ENCODE measurements at places on chromosomes 1 and 21. TPM values are rescaled to one million over a fixed set of nuclear protein-coding genes. Genes with fewer than 3 reads are reported as not detected.

Gene PIGM
- 5.0 TPM for polyA plus RNA-seq

Gene TMEM240
- 0.84 TPM for polyA plus RNA-seq

GRCh38 chr1:85577419-85578320 lies 2.9 kb upstream of the CCN1 start:
- H3K27me3 ChIP-seq = no peaks in the 10 kb centered on the region
- no peak overlapping the region for H3K27ac ChIP-seq
- no peak for DNase-seq
- H3K4me3 ChIP-seq = no peak overlapping the region
- H3K36me3 ChIP-seq = no peaks in the 10 kb centered on the region

DNA sequence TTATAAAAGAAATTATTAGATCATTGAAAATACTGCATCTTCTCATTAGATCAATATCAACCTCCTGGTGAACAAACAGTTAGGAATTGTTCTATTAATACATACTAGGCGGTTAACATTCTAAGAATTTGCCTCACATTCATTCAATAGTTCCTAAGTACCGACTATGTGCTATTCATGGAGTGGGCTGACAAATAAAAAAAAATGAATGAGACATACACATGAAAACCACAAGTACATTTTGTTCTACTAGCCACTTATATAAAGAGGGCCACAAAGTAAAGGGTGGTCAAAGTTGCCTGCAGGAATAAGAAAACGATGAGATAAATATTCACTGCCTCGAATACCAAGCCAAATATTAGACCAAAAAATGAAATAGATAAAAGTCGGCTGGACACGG lies 294.4 kb downstream of the SDCCAG8 start:
- H3K4me3 ChIP-seq = no peak overlapping the region
- no peaks in the 10 kb centered on the region for H3K4me1 ChIP-seq
- no peaks in the 10 kb centered on the region for H3K27me3 ChIP-seq
- H3K36me3 ChIP-seq = no peaks in the 10 kb centered on the region
- no peak overlapping the region for H3K27ac ChIP-seq

- no peaks in the 10 kb centered on the region for H3K27me3 ChIP-seq
- no peak overlapping the region for H3K4me3 ChIP-seq
- no peaks in the 10 kb centered on the region for H3K36me3 ChIP-seq
- no peaks in the 10 kb centered on the region for H3K4me1 ChIP-seq
- DNase-seq = no peak
These were observed 56.3 kb downstream of the SLC9A1 start for GRCh38 chr1:27098431-27099134.

DNA sequence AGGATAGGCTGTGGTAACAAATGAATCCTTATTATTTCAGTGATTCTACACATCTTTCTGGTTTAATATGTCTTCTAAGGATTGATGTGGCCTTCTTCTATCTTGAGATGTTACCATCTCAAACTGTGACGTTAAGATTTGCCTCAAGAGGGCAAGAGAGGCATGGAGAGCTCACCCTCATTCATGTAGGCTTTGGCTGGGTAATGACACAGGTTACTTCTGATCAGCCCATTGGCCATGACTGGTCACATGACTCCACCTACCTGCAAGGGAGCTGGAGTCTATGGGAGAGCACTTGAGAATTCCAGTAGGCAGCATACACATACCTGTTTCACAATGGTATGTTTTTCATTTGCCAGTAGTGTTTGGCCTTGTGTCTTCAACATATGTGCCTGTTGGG lies 30.0 kb downstream of the CACHD1 start:
- DNase-seq = no peak
- no peak overlapping the region for H3K27ac ChIP-seq
- no peaks in the 10 kb centered on the region for H3K27me3 ChIP-seq
- H3K4me3 ChIP-seq = no peak overlapping the region
- H3K36me3 ChIP-seq = no peaks in the 10 kb centered on the region

GRCh38 chr1:41681331-41682098 lies 197.0 kb upstream of the EDN2 start:
- no peaks in the 10 kb centered on the region for H3K36me3 ChIP-seq
- H3K27me3 ChIP-seq = no peaks in the 10 kb centered on the region
- H3K4me3 ChIP-seq = no peak overlapping the region
- no peak for DNase-seq

DNA sequence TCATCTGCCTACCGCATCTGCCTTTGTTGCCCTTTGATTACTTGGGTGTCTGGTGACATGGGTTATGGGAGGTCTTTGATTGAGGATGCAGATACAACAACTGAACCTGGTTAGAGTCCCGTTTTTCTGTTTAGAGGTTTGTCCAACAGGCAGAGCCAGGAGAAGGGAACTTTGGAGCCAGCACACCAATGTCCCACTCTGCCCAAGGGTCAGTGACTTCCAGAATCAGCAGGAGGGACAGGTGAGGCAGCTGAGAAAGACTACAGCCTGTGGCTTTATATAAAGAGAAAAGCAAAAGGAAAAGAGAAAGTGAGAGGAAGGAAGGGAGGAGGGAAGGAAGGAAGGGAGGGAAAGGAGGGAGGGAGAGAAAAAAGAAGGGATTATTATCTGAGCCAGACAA lies 101.5 kb upstream of the ZNF644 start:
- H3K27ac ChIP-seq = no peak overlapping the region
- no peak for DNase-seq
- no peaks in the 10 kb centered on the region for H3K27me3 ChIP-seq
- H3K4me3 ChIP-seq = no peak overlapping the region
- H3K36me3 ChIP-seq = no peaks in the 10 kb centered on the region

DNA sequence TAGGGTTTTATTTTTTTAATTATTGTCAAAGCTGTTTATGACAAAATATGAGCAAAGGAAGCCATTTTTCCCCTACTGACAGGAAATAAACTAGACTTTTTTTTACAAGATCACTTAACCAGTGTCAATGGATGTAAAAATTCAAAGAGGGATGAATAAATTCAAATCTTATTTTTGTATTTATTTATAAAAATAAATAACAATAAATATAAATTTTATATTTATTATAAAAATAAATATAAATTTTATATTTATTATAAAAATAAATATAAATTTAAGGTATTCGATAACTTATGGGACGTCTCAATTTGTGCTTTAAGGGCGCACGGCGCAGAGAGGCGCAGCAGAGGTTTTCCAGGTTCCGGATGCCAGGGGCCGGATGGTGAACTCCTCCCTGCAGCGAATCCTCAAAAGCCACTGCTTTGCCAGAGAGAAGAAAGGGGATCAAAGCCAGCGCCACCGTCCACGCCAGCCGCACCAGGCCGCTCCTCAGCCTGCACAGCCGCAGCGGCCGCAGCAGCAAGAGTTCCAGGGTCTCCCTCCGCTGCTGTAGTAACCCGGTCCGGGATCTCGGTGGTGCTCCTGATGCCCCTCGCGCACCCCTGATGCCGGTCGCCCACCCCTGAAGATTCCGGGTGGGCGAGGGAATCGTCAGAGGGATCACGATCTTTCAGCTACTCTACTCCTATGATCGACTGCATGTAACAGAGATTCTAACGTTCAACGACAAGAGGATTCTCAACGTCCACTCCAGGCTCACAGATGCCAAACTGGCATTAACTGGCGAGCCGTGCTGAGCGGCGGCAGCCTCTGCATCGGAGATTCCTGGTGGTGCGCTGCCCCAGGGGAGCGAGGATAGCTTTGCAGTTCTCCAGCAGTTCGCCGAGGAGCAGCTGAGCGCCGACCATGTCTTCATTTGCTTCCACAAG lies 28.5 kb upstream of the RLF start:
- H3K27ac ChIP-seq = no peak overlapping the region
- no peaks in the 10 kb centered on the region for H3K36me3 ChIP-seq
- no peaks in the 10 kb centered on the region for H3K27me3 ChIP-seq
- no peak overlapping the region for H3K4me3 ChIP-seq
- no peaks in the 10 kb centered on the region for H3K4me1 ChIP-seq

DNA sequence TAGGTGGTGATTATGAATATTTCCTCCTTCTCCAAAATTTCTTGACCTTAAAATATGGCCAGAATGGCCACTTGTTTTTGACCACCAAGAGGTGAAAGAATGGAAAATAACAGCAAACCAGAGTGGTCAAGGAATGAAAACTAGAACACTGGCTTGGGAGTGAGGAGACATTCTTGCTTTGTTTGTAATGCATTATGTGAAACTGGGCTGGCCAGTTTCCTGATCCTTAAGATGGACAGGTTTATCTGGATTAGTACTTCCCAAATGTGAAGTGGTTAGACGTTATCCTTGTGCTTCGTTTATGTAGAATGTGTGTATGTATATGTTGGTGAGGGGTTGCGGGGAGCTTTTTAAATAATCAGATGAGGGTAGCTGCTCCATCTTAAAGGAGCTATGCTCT lies 12.8 kb downstream of the PLA2G4A start:
- no peak overlapping the region for H3K27ac ChIP-seq
- no peak for DNase-seq
- H3K4me3 ChIP-seq = no peak overlapping the region
- H3K36me3 ChIP-seq = no peaks in the 10 kb centered on the region
- H3K27me3 ChIP-seq = no peaks in the 10 kb centered on the region

- H3K27me3 ChIP-seq = no peaks in the 10 kb centered on the region
- no peak overlapping the region for H3K4me3 ChIP-seq
- H3K36me3 ChIP-seq = no peaks in the 10 kb centered on the region
These were observed 31.5 kb downstream of the JAK1 start for GRCh38 chr1:64934878-64935275.

DNA sequence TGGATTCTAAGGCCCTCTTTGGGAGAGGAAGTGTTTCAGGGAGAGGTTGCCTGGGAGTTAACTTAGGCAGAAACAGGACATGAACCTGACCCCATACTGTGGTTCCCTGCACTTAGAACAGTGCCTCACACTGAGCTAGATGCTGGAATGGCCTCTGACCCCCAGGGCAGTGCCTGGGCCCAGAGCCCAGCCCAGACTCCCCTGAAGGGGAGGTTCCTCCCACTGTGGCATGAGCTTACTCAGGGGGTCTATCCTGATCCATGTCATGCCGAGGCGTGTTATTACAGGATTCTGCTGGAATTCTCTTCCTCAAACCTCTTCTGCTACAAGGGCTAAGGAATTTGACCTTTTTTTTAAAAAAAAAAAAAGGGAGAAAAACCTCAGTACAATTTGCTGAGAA lies 72.2 kb downstream of the MRPL37 start:
- no peak overlapping the region for H3K4me3 ChIP-seq
- H3K27ac ChIP-seq = no peak overlapping the region
- no peak for DNase-seq
- H3K36me3 ChIP-seq = no peaks in the 10 kb centered on the region
- no peaks in the 10 kb centered on the region for H3K27me3 ChIP-seq

DNA sequence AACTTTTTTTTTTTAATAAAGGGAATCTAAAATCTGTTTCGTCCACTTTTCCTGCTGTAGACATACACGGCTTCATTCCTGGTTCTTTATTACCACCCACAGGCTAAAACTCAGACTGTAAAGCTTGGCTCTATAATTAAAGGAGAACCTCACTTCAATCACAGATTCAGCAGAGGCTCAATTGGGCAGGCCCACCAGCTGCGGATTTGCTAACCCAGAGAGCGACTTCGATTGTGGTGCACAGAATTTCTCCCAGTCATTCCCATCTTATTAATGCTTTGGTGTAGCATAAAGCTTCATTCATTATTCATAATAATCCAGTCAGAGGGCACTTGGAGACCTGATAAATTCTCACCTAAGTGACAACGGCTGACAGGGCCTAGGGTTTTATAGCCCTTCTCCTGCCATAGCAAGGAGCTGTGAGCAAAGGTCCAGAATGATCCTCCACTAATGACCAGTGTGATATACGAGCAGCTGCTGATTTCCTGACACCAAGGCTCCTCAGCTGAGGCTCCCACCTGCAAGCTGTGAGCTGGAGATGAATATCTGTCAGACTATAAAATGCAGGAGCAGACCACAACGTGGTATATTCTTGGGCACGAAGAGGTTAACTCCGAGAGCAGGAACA lies 149.0 kb downstream of the ATP6V1G3 start:
- H3K4me3 ChIP-seq = no peak overlapping the region
- H3K4me1 ChIP-seq = no peaks in the 10 kb centered on the region

DNA sequence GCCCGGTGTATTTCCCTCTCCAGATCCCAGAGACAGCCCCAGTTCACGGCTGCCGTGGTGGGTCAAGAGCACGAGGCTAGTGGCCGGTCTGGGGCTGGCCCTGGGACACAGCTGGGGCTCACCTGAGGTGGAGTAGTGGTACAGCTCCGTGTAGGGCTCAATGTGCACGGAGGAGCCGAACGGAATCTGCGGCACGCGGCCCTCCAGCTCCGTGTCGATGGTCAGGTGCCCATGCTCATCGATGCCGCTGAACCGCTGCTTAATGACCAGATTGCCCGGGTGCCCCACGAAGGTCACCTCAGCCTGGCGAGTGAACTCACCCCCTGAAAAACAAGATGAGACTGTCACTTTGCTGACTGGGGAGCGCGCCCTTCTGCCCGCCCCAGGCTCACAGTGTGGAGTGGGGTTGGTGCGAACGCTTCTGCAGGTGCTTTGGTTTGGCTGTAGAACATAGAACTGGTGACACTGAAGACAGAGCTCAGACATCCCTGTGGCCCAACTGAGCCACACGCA lies 35.4 kb downstream of the NID1 start:
- DNase-seq = no peak
- no peaks in the 10 kb centered on the region for H3K36me3 ChIP-seq
- H3K27ac ChIP-seq = no peak overlapping the region
- no peak overlapping the region for H3K4me3 ChIP-seq

Data from naive thymus-derived CD4-positive, alpha-beta T cell (primary cell).